ENCODE measurements at places on chromosomes 4 and X.

DNA sequence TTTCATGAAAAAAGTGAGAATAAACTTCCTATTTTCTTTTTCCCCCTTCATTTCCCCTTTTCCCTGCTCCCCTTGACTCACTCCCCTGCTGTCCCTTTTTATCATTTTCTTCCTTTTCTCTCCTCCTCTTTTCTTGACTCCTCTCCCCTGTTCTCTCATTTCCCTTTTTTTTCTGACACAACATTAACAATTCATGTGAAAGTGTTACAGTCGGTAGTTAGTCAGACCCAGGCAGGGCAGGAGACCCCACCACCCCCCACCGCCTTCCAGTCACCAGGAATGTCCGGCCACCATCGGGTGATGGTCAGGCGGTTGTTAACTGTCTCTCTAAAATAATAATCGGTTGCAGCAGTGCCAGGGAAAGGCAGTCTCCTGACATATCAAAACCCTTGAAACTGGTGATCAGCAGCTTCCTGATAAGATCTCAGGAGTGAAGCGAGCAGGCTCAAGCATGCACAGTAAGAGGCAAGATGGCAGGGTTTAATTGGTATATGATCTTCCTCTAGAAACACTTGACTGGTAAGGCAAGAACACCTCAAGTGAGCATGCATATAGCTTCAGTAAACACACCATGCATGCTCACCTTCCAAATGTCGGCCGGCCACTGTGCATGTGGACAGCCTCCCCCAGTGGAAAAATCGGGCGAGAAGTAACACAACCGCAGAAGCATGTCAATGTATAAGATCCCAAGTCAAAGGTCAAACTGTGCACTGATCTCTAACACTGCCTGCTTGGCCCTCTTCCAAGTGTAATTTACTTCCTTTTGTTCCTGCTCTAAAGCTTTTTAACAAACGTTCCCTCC lies 191.4 kb downstream of the NDST4 start:
- no peak for DNase-seq

DNA sequence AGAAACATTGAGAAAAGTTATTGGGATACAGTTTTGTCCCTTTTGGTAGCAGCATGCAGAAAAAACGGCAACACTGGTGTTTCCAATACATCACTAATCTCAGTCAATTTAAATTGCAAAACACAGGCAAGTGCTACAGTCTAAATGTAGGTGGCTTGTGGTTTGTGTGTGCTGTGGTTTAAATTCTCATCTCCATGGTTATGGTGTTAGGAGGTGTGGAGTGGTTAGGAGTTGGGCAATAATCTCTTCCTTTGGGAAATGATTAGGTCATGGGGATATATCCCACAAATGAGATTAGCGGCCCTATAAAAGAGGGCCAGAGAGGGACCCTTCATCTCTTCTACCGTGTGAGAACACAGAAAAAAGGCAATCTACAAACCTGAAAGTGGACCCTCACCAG lies 1344.3 kb downstream of the ADGRL3 start:
- DNase-seq: no peak

GRCh38 chr4:68948044-68948743 lies 3.4 kb downstream of the UGT2A3 start:
- no peak for DNase-seq

- DNase-seq: no peak
These were observed 43.8 kb downstream of the PJA1 start for GRCh38 chrX:69121321-69122000.

DNA sequence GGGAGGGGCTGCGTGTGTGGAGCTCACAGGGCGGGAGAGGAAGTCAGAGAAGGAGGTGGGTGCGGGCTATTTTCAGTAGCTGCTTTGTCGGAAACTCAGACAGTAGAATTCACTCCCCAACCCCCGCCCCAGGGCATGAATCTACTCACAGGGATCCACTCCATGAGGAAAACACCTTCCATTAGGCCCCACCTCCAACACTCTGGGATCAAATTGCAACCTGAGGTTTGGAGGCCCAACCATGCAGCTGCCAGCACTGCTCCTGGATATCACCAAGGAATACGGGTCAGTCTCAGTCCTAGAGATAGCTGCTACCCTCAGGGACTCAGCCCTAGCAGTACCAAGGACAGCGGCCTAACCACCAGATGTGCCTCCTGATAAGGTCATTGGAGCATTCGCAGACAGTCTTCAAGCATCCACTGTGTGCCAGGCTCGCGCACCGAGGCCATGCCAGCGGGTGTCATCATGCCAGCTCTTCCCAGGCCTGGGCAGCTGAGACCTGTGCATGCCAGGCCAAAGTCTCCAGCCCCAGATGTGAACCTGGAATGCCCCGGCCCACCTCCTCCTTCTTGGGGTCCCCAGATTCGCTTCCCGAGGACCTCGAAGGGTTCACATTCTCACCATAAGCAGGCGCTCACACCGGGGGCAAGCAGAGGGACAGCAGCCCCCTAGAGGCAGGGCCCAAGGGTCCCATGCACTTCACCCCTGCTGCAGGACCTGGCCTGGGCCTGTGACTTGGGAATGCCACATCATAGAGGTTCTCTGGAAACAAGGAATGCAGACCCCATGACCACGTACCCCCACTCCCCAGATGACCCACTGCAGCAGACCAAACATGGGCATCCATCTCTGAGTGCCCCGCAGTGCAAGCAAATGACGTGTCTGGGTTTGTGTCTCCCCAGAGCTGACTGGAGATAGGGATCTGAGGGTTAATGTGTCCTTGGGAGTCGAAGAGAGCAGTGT lies 102.3 kb downstream of the ADRA2C start:
- DNase-seq: no peak

DNA sequence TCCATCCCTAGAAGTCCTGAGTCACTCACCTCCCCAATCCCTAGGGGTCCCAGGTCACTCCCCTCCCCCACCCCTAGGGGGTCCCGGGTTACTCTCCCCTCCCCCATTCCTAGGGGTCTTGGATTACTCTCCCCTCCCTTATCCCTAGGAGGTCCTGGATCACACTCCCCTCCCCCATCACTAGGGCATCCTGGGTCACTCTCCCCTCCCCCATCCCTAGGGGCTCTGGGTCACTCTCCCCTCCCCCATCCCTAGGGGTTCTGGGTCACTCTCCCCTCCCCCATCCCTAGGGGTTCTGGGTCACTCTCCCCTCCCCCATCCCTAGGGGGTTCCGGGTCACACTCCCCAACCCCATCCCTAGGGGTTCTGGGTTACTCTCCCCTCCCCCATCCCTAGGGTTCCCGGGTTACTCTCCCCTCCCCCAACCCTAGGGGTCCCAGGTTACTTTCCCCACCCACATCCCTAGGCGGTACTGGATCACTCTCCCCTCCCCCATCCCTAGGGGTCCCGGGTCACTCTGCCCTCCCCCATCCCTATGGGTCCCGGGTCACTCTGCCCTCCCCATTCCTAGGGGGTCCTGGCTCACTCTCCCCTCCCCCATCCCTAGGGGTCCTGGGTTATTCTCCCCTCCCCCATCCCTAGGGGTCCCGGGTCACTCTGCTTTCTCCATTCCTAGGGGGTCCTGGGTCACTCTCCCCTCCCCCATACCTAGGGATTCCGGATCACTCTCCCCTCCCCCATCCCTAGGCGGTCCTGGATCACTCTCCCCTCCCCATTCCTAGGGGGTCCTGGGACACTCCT lies 2.1 kb downstream of the ASMTL start:
- DNase-seq: no peak

Measured in SK-N-MC (cell line).